Gastroesophageal sphincter (tissue), 4 donors: ENCODE measurements at places on chromosomes 12 and 14.
A peak's percentile ranks its signal among the peaks of the same experiment; 100 is the strongest.

DNA sequence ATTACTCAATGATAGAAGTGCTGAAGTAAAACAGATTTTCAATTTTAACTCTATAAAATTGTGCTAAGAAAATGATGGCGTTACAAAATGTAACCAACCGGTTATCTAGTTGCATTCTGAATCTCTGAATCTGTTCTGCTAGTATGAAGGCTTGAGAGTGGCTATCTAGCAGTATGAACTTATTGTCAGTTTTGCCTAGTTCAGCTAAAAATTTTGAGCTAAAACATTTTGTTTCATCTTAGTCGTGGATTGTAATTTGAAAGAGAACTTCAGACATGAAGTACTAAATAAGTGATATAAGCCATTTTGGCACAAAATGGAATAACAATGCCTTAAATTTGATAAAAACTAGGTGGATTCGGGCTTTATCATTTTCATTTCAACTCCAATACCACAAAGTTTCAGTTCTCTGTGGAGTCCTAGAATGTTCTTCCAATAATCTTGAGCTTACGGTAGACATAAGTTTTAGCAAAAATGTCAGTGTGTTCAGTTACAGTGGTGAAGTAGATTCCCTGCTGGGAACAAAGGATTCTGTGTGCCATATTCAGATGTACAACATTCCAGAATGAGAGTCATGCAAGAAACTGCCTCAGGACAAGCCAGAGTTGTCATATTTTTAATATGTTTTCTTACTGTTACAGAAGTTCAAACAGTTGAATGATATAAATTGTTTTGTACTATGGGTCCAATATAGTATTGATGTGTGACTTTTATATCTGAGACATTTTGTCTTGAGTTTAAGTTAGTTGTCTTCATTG, 28.1 kb downstream of the ATP6V1D start:
- no peak for ATAC-seq

- ATAC-seq: no peak
Measured at GRCh38 chr12:113413488-113413939, 8.7 kb upstream of the SDSL start.

DNA sequence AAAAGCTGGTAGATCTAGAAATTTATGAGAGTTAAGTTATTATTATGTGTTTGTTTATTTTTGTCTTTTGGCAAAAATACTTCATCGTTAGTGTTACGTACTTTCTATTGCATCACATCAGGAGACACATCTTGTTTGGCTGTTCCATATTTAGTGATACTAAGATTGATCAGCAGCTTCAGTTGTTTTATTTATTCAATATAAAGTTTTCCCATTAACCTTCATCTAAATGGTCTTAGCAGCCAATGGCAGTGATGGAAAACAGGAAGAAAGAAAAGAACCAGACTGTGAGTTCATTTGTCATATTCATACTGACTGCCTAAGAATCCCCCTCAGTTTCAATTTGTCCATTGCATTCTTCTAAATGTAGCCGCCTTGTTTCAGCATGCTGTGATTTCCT, 122.3 kb downstream of the METTL25 start:
- ATAC-seq: no peak

DNA sequence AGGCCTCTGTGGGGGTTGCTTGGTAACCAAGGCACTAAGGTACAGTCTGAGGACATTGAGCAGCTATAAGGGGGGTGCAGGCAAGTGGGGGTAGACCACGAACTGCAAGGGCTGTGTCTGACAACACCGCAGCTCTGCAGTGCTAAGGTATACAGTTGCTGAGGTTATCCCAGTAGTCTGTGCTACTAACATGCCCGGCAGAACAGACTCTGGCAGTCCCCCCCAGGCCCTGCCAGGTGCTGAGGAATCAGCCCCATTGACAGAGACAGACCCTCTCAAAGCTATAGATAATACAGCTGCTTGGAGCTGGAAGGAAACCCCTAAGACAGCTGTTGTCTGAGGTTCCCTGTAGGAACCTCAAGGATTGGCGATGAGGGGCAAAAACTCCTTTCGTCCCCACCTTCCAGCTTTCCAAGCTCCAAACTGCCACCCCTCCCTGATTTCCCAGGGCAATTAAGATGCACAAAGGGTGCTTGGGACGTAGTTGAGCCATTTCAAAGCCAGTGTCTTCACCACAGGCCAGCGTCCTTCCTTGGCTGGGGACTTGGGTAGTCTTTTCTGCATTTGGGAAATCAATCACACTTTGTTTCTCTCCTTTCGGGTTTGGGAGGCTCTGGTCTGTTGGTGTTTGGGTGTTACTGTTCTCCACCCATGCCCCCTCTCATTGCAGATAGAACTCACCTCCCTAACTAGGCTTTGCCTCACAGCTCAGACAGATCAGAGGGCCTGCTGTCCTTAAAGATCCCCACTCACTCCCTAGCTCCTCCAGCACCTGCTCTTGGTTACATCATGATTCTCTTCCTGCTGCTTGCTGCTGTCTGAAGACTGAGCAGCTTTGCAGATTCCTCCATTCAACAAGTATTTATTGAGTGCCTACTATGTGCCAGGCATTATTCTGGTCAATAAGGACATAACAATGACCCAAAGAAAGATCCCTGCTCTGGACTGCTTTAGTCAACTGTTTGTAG, 2.0 kb upstream of the MYH7 start:
- no peak for ATAC-seq

GRCh38 chr12:3607039-3607720, 116.2 kb downstream of the PRMT8 start:
- no peak for ATAC-seq

- no peak for ATAC-seq
Measured at GRCh38 chr12:124752437-124753227, 111.0 kb downstream of the SCARB1 start.

DNA sequence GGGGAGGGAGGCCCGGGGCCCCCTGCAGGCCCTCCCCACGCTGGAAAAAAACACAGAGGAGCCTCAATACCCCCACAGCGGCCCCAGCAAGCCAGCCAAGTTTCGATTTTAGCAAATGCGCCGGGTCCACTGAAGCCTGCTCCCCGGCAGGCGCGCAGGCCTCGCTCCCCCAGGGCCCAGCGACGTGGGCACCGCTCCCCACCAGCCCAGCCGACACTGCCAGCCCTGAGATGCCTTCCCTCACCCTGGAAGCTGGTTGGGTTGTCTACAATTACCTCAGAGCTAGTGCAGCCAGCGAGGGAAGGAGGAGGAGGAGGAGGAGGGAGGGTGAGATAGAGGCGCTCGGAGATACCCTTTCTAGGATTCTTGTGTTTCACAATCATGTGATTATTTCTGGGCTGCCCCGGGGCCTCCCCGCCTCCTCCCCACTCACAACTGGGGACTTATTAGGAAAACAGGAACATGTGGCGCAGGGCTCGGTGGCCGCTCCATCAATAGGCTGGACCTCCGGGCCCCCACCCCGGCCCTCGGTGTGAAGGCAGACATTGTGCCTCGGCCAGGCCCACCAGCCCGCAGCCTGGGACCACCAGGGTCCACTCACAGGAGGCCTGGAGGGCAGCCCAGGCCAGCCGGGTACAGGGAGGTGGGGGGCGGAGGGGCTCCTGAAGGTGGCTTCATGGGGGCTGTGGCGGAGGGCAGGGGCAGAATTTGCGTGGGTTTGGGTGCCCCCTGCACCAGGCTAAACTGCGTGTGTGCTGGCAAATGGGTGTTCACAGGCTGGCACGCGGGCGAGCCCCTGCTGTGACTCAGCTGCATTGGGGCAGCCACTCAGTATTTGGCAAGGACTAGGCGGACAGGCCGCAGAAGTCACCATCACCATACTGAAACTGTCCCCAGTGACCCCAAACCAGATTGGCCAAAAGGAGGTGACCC, 109.9 kb downstream of the NCOR2 start:
- peak; percentile 75 for ATAC-seq

GRCh38 chr12:94074980-94075629, 73.3 kb upstream of the PLXNC1 start:
- peak; percentile 88 for ATAC-seq

DNA sequence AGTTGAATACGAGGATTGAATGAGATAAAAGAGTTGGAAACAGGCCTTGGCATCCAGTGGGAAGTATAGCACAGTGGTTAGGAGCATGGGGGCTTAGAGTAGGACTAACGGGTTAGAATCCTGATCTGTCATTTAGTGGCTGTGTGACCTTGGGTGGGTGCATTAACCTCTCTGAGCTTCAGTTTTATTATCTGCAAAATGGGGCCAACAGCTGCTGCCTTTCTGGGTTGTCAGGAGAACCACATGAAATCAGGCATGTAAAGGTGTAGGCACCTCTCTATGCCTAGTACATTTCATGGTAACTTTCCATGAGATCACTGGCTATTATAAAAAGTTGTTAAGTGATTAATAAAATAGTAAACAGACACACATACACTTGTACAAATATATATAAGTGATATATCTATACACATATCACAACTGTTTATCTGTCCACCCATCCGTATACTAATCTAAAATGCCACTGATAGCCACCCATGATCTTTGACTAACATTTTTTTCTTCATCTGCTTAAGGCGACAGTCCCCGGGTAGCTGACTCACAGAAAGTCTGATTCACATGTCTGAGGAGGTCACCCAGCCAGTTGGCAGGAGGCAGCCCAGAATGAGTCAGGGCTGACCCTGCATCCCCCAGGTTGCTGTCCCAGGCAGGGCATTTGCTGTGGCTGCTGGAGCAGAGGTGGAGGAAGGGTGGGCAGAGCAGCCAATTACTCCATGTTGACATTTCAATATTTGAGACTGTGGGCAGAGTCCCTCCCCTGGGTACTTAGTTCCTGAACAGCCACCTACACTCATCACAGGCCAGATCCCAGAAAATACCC, 125.6 kb upstream of the NOS1 start:
- no peak for ATAC-seq

GRCh38 chr14:96748362-96748761, 48.8 kb upstream of the VRK1 start:
- ATAC-seq: no peak

GRCh38 chr14:101774006-101774795, 12.7 kb downstream of the PPP2R5C start:
- no peak for ATAC-seq

- ATAC-seq: no peak
Measured at GRCh38 chr14:54680651-54681050, 113.7 kb downstream of the SAMD4A start.

- ATAC-seq: peak; percentile 75
Measured at GRCh38 chr12:45232756-45233372, 17.0 kb downstream of the ANO6 start.

- no peak for ATAC-seq
Measured at GRCh38 chr14:99715266-99716000, 31.3 kb downstream of the CYP46A1 start.

- no peak for ATAC-seq
Measured at GRCh38 chr12:56928262-56928661, 5.9 kb downstream of the SDR9C7 start.

DNA sequence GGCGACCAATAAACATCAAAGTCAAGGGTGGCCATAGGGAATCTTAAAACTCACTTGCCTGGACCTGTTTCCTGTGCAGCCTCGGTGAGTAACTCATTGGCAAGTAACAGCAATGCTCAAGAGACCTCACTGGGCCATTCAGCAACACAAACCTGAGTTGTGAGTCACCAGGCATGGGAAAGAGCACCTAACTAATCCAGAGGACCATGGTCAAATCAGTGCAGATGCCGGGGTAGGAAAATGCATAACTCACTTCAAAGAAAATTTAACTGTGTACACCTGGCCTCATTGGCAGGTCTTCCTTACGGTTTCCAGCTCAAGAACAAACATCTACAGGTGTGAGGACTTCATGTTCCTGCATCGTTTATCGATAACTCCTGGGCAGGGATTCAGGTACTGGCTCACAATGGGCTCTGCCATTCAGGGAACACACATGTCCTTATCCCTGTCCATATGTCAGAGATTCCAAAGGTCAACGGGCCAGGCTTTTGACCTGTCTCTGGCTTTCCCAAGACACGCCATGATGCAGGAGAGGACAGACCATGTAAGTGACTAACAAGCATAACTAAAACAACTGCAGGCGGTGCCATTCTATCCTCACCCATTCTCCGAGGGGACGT, 211.8 kb downstream of the ANO2 start:
- no peak for ATAC-seq

- ATAC-seq: peak; percentile 79
Measured at GRCh38 chr14:76386944-76387782, 11.2 kb downstream of the ESRRB start.

GRCh38 chr14:91606851-91607250, 96.7 kb upstream of the PPP4R3A start:
- ATAC-seq: peak; percentile 39

- peak; percentile 23 for ATAC-seq
Measured at GRCh38 chr12:12723681-12724420, 6.7 kb downstream of the CDKN1B start.
